ENCODE measurements at places on chromosomes 1 and 21. TPM values are rescaled to one million over a fixed set of nuclear protein-coding genes. Genes with fewer than 3 reads are reported as not detected.

GRCh38 chr1:42003433-42003832, 84.7 kb upstream of the HIVEP3 start:
- no peak for DNase-seq

Gene TNFRSF4
- 18.9 TPM for total RNA-seq

Gene COP1
- 61.0 TPM for total RNA-seq

Gene CTSS
- total RNA-seq = 572 TPM

- DNase-seq = no peak
These were observed 68.4 kb downstream of the RRAGC start for GRCh38 chr1:38791164-38791515.
